GF-D8 (cell line): ENCODE measurements at places on chromosomes 5 and 9.

- DNase-seq: no peak
Observed at GRCh38 chr9:93896496-93897033, 58.6 kb downstream of the BARX1 start.

GRCh38 chr9:85685081-85685480 is 56.7 kb downstream of the AGTPBP1 start:
- no peak for DNase-seq

GRCh38 chr9:134546246-134546731 is 95.3 kb upstream of the COL5A1 start:
- DNase-seq: no peak

GRCh38 chr5:76325876-76326491 is 77.1 kb upstream of the IQGAP2 start:
- no peak for DNase-seq

GRCh38 chr9:36899406-36899805 is 134.7 kb downstream of the PAX5 start:
- no peak for DNase-seq

DNA sequence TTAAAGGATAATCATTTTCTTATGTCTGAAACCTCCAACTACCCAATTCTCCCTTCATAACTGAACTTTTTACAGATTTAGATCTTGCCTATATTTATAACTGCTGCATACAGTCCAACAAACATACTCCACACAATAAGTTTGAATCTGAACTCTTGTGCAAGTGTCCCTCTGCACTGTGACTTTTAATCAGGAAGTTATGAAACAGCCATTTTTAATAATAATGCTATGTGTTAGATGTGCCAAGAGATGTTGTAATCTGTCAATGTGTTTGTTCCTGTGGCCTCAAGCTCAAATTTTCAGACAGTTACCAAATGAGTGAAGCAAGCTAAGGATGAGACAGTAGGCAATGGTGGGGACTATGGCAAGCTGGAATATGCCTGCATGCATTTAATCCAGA is 57.6 kb upstream of the MTAP start:
- peak; percentile 15 for DNase-seq
